ENCODE measurements at places on chromosomes 5 and 9.

- DNase-seq, result no peak
Observed at GRCh38 chr5:148509893-148510292, 126.1 kb downstream of the FBXO38 start.

DNA sequence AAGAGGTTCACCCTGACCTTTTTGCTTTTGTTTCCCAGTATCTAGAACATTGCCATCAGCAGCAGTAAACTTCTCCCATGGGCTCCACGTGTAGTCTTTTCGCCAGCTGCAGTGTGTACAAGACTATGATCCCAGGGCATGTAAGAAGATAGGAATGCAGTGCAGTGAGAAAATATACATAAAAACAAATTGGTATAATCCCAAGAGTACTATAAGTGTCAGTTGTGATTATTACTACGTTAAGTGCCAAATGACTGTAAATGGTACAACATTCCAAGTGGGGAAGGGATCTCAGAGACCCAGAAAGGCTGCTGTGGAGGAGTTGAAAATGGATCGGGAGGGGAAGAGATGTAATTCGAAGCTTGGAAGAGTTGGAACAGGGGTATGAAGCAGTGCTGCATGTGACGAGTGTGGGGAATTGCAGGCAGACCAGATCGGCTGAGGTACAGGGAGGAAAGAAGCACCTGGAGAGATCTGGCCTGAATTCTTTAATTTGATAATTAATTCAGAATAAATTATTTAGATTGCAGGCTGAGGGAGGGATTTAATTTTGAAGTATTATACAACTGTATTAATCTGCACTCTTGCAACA, 95.1 kb downstream of the FBXL7 start:
- DNase-seq, result no peak

- DNase-seq, result no peak
Observed at GRCh38 chr9:132997591-132997990, 19.1 kb downstream of the GFI1B start.

DNA sequence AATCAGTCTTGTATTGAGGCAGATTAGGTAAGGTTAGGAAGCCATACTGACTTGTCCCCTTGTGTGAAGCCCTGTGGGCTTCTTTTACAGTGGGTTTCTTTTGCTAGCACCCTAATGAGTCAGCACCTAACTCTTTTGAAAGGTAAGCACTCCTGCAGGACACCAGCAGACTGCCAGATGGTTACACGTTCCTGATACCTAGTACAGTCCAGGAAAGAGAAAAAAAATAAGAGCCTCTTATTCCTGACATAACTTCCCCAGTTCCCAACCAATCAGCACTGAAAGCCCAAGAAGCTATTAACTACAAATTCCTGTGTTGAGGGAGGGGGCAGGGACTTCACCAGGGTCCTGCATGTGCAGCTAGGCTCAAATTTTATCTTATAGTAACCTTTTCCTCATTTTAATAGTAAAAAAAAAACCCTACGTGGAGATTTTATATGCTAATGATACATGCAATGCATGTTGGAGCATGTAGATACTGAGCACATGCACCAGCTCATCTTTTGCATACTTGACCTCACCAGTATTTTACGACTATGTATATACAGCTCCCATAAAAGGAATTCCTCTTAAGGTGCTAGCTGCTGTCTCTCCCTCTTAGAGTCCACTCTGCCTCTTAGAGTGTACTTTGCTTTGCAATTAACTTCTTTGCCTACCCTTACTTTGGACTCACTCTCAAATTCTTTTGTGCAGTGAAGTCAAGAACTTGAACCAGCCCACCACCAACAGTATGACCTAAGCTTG, 84.7 kb upstream of the RORB start:
- DNase-seq, result no peak

GRCh38 chr5:139915266-139915665, 119.7 kb downstream of the PSD2 start:
- DNase-seq, result no peak

GRCh38 chr5:94362857-94363256, 255.5 kb downstream of the KIAA0825 start:
- no peak for DNase-seq

- DNase-seq, result no peak
Observed at GRCh38 chr5:102764381-102765004, 9.4 kb downstream of the PAM start.

DNA sequence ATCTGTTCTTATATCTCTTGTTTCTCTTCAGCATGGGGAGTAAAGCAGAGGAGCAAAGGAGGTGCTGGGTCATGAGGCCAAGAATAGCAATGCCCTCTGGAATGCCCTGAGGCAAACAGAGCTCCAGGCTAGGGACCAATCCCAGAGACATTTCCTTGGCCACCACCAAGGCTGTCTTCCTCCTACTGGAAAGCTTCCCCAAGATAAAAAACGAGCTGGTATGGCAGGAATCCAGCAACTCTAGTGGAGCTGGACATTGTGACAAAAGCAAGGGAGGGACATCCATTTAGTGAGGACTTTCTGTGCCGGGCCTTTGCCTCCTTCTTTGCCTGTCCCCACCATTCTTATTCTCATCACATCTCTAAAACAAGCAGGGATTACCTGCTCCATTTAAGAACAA, 161.6 kb downstream of the ASTN2 start:
- DNase-seq, result no peak

DNA sequence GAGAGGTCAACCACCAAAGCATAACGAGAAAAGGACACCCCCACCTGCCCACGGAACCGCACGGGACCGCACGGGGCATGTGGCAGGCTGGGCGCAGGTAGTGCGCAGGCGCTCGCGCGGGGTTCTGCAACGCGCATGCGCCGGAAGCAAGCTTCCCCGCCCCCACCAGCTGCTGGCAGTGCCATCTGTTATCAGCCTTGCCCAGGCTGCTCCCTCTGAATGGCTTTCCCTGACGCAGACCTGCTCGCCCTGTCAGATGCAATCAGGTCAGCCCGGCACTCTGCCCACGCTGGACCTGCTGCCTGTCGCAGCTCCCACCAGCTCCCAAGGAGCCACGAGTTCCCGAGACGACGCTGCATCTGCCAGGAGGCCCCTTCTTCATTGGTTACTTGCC, 22.8 kb downstream of the PTCH1 start:
- DNase-seq, result no peak

DNA sequence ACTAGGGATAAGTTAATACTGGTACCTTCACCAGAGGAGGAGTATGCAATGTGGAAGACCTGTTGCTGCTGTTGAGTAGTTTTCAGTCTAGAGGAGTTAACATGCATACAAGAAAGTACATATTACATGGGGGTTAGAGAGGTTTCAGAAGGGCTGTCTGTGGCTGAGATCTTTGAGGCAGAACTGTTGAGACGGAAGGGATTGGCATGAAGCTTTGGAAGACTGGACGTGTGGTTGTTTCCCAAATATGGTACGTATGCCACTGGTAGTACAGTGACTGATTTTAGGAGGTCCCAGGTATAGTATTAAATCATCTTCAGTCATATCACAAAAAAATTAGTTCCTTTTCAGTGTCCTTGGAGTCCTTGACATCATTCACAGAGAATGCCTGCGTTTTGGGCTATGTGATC, 17.6 kb downstream of the TNFAIP8 start:
- DNase-seq, result no peak

- DNase-seq, result no peak
Observed at GRCh38 chr5:126732716-126733115, 44.2 kb upstream of the LMNB1 start.

DNA sequence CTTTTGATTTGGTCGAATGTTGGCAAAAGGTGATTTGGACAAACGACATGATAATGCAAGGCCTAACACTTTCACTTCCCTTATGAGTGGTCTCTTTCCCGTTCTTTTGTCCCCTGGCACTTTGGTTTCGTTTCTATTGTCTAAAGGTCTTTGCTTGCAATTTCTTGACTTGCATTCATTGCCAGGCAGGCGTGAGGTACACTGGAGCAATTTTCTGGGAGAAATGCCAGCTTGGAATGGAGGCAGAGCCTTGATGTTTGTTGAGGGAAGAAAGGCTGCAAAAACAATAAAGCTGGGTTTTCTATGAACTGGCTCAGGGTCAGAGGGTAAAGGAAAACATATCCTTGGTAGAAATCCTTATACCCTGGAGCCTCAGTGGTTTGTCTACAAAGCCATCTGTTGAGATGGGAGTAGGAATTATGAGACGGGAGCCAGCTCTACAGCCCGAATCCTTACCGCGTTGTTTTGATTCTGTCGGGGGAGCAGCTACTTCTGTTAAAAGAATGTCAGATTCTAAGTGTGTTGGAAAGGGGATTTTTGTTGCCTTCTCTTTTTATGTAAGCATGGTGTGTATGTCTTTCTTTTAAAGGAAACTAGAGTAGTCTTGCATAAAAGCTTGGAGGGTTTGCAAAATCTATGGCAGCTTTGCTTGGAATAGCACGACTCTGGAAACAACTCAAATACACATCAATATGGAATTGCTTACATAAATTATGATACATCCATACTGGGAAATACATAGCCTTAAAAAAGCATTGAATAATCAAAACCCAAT, 158.9 kb downstream of the RMI1 start:
- no peak for DNase-seq

- DNase-seq, result no peak
Observed at GRCh38 chr5:26415987-26416779, 622.2 kb downstream of the CDH9 start.

DNA sequence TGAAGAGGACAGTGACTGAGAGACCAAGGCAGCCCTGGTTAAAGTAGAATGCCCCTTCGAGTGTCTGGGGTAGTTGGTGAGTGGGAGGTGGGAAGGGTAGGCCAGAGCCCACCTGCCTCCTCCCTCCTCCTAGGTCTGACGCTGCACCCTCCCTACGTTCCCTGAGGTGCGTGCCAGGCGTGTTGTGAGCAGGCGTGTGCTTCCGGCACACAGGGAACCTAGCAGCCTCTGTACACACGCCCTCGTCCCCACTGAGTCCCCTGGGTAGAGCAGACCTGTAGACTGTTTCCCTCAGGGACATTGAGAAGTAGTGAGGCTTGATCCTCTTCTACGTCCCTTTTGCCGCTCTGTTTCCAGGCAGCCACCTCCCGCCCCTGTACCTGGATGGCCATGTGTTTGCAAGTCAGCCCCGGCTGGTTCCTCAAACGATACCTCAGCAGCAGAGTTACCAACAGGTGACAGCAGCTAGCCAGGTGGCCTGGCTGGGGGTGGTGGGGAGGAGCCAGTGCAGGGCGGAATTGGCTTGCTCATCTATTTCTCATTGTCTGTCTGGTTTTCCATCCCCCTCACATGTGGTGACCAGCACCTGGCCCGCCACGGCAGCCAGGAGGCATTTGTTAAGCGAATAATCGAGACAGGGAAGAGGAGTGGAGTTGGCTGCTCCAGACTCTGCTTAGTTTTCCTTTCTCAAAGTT, 16.8 kb upstream of the POMT1 start:
- no peak for DNase-seq

- no peak for DNase-seq
Observed at GRCh38 chr9:23821375-23822181, 4.5 kb downstream of the ELAVL2 start.

DNA sequence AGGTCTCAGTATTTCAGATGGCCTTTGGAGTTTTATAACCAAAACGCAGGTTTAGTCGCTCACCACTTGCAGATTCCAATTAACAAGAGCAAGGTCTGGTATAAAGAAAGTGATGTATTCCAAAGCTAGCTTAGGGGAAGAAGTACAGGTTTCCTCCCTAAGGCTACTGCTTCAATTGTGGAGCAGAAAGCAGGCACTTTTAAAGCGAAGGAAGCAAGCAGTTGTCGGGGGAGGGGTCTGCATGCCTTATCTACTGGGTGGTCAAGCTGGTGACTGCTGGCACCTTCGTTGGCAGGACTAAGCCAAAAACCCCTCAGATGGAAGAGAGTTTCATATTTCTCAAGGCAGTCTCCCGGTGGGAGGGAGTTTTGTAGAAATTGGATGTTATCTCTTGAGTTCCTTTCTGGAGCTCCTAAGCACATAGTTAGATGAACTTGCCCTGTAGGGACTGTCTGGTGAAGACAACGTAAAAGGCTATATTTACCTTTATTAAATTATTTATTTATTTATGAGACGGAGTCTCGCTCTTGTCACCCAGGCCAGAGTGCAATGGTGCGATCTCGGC, 1.6 kb upstream of the TMEM245 start:
- no peak for DNase-seq

GRCh38 chr9:79046401-79046800, 525.4 kb upstream of the TLE4 start:
- no peak for DNase-seq

GRCh38 chr9:113011911-113012381, at the start of gene ZNF883:
Gene ZNF883 (minus strand): TSS chr9:113012192.
- no peak for DNase-seq

GRCh38 chr5:138978080-138978479, 102.9 kb upstream of the LRRTM2 start:
- no peak for DNase-seq

DNA sequence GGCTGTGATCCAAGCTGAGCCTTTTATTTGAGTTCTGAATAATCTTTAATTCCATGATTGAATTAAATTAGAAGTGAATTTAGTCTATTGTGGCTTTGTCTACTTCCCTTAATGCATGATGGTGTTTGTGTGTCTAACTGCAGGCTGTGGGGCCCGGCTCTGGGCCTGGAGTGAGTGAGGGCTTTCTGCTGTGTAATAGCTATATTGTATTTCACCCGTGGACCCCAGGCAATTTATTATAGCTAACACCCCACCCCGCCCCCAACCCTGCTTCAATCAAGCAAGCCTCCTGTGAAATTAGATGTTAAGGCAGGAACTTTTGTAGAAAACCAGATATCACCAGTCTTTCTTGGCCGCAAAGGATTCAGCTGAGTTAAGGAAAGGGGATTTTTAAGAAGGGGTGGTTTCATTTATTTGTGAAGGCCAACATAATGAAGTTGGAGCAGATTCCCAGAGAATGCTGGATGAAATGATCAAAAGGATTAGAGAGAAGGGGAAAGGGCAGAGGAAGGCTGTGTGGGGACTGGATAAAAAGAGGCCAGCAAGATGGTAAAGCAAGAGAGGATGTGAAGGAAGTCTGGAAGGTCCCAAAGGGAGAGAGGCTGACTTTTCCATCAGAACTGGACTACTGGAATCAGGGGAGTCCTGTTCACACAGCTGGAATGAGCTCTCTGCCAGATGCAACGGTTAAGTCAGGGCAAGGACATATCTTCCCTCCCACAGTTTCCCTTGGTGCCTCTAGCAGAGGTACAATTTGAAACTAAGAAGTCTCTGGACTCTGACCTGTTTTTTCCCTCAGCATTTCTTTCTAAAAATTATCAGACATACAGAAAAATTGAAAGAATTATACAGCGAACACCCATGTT, 125.3 kb upstream of the SAP30L start:
- no peak for DNase-seq

DNA sequence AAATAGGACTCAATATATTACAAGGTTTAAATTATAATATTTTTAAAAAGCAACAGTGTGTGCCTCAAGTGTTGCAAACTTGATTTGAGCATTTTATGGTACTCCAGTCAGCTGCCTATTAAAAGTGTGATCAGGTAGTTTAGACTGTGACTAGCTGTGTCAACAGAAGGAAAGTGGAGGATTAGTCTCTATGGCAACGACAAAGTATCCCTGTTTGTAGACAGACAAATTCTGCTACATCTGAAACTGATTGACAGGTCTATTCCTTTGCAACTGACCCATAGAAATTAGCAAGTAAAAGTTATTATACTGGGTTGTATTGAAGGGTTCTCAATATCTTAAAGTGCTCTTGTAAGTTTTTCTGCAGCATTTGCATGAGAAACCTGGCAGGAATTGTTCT, 249.8 kb upstream of the ARRDC3 start:
- no peak for DNase-seq

Data from stimulated activated CD4-positive, alpha-beta T cell treated with anti-CD3 and anti-CD28 coated beads, Interleukin-1b, Interleukin-23, amount 100 ng/mL, for 24 hours (primary cell).